ENCODE measurements at places on chromosomes 6 and 20.

DNA sequence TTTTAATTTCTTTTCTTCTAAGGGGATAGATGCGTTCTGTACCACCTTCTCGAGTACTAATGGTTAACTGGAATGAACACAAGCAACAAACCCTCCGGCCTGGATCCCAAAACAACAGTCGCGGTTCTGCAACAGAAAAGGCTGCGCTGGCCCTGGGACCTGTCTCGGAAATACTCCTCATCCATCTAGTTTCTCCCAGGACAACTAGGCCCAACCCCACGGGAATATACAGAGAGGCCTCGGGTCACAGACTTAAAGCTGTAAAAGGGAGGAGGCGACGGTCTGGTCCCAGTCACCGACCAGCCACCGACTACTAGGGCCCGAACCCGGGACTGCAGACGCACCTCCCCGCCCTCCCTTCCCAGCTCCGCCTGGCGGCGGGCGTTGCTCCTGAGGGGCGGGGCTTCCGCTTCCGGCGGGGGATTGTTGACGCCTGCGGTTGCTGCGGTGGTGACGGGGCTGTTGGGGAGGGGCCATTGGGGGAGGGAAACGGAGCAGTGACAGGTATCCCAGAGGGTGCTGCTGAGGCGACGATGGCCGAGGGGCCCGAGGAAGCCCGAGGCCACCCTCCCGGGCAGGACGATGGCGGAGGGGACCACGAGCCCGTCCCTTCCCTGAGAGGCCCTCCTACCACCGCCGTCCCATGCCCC, at the start of gene FAM8A1:
Gene FAM8A1, plus strand, starts transcription at position 426 of the 650 bp plus-strand sequence. Its CDS starts 108 bp downstream, at position 534.
- peak; percentile 99 for DNase-seq

DNA sequence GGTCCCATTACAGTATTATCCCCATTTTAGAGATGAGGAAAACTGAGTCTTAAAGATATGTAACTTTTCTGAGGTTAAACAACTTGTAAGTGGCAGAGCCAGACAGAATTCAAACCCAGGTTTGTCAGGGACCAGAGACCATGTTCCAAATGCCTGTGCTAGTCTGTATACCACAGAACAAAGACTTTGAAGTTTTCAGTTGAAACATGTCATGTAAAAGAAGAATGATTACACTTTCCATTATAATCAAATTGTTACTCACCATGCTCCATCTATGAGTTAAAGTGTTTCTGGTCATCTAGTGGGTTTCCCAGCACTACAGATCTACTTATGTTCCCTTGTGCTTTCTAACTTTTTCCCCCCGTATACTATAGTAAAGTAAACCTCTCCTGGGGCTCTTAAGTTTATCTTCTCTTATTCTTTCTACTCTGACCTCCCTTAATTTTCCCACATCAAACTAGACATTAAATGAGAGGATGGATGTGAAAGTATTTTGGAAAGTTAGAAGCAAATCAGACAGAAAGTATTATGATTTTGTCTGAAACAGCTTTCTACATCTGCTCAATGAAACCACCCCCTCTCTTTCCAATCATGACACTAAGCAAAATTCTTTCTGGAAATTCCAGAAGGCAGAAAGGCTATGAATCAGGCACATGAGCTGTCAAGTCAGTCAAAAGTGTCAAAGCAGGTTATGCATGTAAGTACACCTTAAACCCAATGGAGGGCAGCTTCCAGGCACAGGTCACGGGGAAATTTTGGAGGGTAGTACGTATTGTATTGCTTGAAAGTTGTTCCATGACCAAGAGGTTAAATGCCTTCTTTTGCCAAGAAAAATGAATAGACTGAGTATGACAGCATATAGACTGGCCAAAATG, 132.7 kb upstream of the MAP3K7 start:
- no peak for DNase-seq

DNA sequence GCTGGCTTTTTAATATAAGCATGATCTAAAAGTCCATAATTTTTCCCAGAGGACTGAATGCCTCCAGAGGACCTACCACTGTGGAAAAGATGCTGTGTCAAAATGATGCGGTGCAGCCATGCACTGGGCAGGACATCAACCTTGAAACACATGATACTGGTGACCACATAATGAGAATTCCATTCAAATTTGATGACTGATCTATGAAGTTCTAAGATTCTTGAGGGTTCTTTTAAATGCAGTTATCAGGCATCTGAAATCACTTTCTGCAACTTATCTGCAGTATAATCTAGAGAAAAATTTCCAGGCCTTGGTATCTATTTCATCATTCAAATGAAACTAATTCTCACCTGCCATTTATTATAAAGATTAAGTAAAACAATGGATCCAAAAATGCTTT, 15.0 kb upstream of the MARCKS start:
- no peak for DNase-seq

DNA sequence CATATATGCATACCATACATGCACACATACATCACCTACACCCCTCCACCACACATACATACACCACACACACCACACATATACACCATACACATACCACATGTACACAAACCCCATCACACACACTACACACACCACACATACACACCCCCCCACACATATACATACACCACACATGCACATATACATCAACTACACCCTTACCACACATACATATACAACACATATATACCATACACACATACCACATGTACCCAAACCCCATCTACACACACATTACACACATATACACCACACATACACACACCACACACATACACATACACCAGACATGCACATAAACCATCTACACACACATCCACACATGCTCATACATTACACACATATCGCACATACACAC, 52.7 kb downstream of the DAAM2 start:
- no peak for DNase-seq

- no peak for DNase-seq
Observed at GRCh38 chr6:39493174-39493573, 170.7 kb upstream of the KCNK16 start.

DNA sequence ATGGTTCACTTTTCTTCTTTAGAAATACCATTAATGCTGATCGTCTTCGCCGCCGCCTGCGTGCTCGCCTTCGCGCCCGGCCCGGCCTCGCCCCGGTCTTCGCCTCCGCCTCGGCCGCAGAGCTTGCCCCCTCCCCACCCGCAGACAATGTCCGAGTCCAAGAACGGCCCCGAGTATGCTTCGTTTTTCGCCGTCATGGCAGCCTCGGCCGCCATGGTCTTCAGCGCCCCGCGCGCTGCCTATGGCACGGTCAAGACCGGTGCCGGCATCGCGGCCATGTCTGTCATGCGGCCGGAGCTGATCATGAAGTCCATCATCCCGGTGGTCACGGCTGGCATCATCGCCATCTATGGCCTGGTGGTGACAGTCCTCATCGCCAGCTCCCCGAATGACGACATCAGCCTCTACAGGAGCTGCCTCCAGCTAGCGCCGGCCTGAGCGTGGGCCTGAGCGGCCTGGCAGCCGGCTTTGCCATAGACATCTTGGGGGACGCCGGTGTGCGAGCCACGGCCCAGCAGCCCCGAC, 4.8 kb upstream of the PRPH2 start:
- no peak for DNase-seq
